ENCODE measurements at places on chromosomes 2 and 18.

GRCh38 chr18:58476516-58477256, 152.2 kb downstream of the ALPK2 start:
- DNase-seq, result no peak

DNA sequence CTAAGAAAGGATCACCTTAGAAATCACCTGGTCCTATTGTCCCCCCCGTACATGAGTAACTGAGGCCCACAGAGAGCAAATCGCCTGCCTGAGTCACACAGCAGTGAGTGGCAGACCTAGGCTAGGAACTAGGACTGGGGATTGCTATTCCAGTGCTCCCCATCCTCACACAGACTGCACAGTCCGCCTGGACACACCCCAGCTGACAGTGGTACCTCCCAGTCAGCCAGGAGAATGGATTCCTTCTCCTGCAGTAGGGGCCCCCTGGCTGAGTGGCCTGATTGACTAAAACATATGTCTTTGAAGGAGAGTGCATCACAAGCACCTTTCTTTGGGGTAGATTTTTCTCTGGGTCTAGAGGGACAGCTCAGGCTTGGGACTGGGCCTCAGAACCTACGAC, 32.4 kb upstream of the SLC35F6 start:
- DNase-seq, result no peak

DNA sequence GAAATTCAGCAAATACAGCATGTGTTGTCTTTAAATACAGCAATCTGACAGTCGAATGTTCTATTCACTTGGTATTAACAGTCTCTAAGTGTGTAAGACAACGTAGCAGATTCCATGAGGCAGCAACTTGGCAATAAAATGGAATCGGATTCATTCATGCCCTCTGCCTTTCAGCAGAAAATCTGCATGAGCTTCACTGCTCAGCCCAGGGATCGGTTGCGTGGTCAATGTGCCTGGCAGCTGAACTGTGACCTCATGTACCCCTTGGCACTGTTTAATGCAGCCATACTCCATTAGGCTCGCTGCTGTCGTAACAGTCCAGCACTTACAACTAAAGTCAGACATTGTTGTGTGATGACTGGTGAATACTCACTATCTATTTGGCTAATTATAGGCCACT, 17.7 kb upstream of the RGPD4 start:
- DNase-seq, result no peak

DNA sequence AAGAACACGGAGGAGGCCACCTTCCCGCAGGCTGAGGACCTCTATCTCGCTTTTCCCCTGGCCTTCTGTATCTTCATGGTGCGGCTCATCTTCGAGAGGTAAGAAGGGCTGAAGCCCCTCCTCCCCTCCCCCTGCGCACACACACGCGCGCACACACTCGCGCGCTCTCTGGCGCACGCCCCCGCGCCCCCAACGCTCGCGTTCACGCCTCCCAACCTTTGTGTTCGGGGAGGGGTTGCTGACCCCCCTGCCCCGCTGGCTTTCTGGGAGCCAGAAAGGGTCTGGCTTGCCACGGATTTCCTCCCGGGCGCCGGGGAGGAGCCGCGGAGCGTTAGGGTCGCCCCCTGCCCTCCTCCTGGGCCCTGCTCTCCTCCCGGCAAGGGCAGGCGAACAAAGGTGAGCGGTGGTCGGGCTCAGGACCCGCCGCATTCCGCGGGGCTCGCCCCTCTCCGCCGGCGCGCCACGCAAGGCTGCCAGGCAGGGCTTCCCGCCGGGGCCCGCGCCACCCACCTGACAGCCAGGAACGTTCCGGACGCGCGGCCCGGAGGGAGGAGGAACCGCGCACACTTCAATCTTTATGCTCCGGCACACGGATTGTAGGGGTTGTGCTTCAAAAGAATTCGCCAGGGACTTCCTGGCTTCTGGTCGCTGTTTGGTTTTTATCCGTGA, 583 bp downstream of the CERS6 start:
- peak; percentile 58 for DNase-seq

DNA sequence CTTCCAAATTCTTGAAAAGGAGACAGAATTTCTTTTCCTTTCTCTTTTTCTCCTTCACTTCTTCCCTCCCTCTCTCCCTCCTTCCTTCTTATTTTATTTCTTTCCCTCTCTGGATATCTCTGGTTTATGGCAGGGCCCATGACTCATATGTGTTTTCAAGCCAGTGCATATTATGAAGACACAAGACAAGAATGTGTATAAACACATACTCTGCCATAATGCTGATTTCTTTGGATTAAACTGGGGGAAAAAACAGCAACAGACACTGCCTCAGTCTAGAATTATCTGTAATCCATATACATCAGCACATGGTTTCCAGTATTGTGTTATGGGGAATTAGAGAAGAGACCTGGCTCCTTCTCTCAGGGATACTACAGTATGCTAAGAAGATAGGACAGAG, 82.8 kb upstream of the CPO start:
- DNase-seq, result no peak

GRCh38 chr2:71556692-71557250, 103.4 kb downstream of the DYSF start:
- DNase-seq, result no peak

GRCh38 chr2:9167718-9168657, 38.6 kb upstream of the ASAP2 start:
- DNase-seq, result no peak

GRCh38 chr2:3595985-3596384, 1.1 kb downstream of the COLEC11 start:
- no peak for DNase-seq

DNA sequence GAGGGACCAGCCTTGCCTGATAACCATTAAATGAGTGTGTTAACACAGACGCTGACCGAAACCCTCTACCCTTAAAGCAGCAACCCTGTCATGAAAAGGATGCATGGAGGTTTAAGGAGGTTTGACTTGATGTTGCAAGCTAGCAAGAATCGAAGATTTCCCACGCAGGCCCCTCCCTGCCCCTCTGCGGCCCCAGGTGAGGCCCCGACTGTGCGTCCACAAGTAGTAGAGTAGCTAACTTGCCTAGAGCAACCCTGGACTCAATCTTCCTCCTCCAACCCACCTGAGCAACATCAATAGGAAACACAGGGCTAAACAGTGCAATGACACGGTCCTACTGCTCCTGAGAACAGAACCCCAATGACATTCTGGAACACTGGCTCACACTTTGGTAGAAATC, 150.1 kb downstream of the COL4A4 start:
- DNase-seq, result no peak

DNA sequence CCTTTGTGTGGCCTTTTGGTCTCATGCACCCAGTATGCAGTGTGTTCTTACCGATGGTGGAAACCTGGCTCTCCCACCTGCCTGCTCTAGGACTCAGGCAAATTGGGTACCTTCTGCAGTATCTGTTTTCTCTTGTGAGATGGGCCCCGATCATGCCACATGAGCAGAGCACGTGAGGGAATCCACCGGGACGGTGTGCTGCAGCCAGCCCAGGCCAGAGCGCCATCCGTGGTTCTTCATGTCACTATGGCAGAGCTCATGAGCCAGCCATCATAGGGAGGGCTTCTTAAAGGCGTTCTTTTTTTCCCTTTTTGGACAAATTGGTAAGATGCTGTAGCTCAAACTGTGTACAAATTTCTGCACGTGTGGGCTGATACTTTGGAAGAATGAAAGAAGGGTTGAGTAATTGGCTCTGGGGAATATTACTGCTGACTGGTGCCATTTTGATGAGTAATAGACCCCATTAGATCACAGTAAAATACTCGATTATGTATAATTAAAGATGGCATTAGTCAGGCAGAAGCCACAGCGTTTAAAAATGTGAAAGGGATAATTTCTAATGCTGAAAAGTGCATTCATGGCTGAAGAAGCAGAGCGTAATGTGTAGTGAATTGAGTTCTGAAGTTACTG, 19.2 kb downstream of the SH3RF3 start:
- no peak for DNase-seq

- DNase-seq, result no peak
These were observed 77.2 kb downstream of the MDH1 start for GRCh38 chr2:63665846-63666475.

- DNase-seq, result no peak
These were observed 583 bp upstream of the CD226 start for GRCh38 chr18:69948256-69948655.

- DNase-seq, result no peak
These were observed 709 bp downstream of the PTPN2 start for GRCh38 chr18:12883372-12883683.

DNA sequence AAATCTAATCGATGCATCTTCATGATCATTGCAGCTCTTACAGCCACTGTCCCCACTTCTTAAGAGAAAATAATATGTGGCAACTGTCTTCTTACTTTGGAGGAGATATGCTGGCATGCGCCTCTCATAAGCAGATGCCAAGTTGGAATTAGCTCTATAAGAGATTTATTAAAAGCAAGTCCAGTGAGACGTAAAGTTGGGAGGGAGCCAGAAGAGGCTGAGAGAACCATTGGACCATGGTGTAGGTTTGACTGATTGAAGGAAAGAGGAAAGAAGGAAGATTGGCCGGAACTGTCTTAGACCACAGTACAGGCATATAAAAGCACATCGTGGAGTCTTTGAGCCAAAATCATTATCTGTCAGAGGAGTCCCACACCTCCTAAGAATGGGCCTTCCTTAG, 265.7 kb upstream of the ZC3H15 start:
- DNase-seq, result no peak

DNA sequence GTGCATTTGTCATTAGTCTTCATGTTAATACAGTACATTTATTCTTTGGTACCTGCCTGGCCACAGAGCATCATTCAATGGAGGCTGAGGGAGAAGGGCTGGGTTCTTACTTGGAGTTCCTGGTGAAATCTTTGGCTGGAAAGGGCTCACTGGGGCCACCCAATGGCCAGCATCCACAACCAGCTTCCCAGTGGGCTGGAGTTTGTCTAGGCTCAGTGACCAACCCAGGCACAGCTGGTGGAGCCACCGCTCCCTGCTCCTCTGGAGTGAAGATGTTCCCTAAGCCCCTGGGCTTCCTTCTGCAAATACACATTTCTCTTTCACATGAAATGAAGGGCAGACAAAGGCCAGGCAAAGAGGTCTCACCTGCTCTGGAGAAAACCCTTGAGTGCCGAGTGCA, 34.4 kb downstream of the EHD3 start:
- no peak for DNase-seq

- no peak for DNase-seq
These were observed 253.1 kb upstream of the ZNF521 start for GRCh38 chr18:25604894-25605597.

DNA sequence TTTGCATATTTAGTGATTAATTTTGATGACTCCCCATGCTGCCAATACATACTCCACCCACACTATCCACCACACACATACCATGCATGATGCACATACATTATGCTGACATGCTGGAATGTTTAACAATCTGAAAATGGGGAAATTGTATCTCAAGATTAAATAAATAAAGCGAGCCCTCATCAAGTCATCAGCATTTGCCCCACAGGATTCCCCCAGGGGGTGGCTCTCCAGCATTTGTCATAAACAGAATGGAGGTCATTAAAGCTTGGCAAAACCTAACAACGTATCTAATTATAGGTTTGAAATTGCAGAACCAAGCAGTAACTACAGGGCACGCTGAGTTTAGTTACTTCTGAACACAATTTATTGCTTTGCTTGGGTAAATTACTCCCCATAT, 141.2 kb upstream of the TACR1 start:
- no peak for DNase-seq
